ENCODE measurements at places on chromosomes 5 and 9. TPM values are rescaled to one million over a fixed set of nuclear protein-coding genes. Genes with fewer than 3 reads are reported as not detected.

GABBR2 gene
- total RNA-seq = not detected

COL23A1 gene
- total RNA-seq = not detected

DND1 gene
- not detected for total RNA-seq

GFRA3 gene
- total RNA-seq = not detected

NCS1 gene
- total RNA-seq = 30.0 TPM

POLR3G gene
- total RNA-seq = 7.6 TPM

FAXDC2 gene
- total RNA-seq = 3.4 TPM

OBP2B gene
- total RNA-seq = not detected

COL5A1 gene
- 164 TPM for total RNA-seq

IL31RA gene
- total RNA-seq = 0.27 TPM

DNA sequence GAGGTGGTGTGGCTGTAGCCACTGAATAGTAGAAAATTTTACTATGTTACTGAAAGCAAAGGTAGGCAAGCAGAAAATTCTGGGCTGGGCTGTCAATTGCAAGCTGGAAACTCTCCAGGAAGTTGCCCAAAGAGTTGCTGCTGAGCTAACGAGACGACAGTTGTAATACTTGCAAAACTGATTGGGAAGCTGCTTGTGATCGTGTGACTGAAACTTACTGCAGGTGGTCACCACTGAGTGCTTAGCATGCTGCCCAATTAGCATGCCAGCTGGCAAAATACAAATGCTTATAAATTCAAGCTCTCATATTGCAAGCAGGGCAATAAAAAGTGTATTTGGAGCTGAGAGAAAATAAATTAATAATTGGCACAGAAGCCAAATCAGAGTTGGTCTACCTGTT lies 758.5 kb upstream of the EDIL3 start:
- no peak for DNase-seq

GRCh38 chr9:136196404-136197083 lies 8.4 kb downstream of the LHX3 start:
- DNase-seq = peak; percentile 55

DNA sequence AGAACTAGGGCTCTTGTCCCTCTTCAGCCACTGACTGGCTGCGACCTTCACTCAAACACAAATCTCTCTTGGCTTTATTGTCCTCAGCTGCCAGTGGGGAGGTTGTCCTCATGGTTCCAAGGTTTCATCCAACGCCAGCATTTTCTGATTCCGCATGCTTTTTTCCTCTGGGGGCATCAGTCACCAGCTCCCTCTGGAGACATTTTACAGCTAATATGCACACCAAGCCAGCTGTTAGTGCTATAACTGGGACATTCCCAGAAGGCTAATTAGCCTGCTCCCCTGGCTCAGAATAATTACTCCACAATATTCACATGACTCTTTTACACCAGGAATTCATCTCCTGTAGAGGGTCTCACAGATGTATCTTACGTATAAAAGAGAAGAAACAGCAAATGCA lies 193.6 kb upstream of the ANKRD55 start:
- DNase-seq = no peak

DNA sequence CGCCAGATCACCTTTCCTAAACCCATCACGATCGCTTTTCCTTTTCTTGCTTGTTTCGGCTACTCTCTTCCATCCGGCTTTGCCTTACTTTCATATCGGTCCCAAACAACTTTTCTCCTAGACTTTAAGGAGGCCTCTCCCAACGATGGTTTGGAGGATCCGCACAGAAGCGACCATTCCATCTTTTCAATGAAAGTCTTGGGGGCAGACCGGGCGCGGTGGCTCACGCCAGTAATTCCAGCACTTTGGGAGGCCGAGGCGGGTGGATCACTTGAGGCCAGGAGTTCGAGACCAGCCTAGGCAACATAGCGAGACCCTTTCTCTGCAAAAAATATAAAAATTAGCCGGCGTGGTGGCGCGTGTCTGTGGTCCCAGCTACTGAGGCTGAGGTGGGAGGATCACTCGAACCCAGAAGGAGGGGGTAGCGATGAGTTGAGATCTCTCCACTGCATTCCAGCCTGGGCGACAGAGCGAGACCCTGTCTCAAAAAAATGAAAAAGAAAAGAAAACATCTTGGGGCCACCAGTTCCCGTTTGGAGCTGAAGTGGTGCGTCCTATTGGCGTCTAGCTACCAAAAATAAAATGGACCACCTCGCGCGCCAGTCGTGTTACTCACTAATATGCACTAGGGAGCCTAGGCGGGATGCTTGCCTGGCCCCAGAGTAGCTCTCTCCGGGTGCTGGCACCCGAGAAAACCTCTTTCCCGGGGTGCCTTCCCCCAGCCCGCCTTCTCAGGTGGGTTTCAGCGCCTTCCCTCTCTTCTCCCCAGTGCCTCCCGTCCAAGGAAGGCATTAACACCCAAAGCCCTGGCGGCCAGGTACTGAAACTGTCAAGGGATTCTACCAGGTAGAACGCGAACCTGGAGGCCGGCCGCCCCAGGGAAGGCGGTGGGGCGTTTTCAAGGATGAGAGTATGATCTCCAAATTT lies 800 bp upstream of the AP3B1 start:
- peak; percentile 35 for DNase-seq

DNA sequence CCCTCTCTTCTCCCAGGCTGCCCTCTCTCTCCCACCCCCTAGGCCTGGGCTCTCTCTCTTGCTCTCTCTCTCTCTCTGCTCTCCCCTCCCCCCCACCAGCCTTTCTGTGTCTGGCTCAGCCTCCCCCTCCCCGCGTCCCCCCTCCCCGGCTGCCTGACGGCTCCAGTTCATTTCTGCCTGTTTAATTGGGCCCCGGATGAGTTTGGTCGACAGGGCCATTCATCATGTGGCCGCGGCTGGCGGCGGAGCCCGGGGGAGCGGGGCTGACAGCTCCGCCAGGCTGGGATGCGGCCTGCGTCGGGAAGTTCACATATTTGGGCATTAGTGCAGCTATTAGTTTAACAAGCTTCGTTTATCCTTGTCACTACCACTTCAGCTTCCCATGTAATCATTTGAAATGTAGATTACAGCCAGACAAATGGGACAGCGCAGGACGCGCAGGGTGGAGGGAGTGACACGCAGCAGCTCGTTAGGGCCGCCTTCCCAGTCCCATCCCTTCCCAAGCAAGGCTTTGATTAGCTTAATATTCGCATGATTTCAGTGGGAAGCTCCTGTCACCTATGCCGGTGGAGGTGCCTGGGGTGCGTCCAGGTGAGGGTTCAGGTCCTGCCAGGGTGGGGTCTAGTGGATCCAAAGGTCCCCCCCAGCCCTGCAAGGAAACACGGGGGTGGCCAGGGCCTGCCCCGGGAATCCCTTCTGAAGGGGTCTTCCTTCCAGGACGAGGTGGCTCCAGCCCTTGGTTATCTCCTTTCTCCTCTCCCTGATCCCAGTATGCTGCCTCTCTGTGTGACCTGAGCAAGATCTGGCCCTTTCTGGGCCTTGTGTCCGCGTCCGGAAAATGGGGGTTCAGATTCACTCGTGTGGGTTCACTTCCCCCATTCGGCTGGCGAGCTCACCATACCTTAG lies 214.8 kb downstream of the PAX5 start:
- DNase-seq = no peak

GRCh38 chr5:53337827-53338226 lies 142.6 kb upstream of the FST start:
- no peak for DNase-seq

DNA sequence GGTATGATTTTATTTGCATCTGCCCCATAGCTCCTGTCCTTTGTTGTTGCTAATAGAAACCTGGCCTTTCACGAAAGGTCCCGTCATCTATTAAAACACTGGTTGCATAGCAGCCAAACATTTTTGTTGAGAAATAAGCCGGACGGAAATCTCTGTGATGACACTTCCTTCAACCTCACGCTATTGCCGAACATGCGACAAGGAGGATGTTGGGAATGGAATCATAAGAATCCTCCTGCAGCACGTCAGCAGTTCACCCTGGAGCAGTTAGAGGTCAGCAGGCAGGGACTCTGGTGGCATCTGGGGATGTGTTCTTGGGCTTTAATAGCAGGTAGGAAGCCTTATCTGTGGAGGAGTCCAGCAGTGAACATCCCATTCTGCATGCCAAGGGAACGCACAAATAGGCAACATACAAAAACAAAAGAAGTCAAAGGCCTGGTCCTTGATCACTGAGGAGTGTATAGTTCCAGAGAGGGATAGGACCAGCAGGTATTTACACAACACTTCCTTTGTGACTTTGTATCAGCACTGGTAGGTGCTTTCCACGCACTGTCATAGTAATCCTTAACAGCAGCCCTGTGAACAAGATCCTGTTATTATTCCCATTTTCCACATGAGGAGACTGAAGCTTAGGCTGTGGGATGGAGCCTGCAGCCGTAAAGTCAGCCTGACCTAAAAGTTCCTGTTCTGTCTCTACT lies 33.4 kb downstream of the ARHGAP26 start:
- no peak for DNase-seq

DNA sequence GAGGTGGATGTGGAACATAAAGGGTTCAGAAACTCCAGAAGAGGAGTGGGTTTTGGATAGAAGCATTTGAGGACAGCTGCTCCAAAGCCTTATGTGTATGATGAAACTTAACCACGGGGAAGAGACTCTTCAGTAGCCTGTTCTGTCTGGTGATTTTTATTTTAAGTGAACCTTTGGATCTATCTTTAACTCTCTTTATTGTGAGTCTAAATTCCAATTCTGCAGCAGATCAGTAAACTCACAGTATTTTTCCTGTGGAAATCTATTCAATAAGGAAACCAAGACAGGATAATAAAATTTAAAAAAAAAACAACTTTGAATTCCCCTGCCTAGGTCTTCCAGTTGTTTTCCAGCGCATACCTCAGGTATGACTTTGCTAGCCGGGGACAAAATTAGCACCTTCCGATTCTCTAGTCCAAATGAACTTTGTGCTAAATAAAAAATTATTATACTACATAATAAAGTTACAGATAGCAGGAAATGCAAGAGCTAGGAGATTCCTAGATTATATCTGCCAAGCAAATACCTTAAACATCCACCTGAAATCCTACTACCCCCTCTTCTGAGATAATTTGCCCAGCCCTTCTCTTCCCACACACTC lies 101.9 kb downstream of the NLN start:
- DNase-seq = no peak

- DNase-seq = peak; percentile 32
These were observed 52.1 kb downstream of the PPARGC1B start for GRCh38 chr5:149782018-149782894.

DNA sequence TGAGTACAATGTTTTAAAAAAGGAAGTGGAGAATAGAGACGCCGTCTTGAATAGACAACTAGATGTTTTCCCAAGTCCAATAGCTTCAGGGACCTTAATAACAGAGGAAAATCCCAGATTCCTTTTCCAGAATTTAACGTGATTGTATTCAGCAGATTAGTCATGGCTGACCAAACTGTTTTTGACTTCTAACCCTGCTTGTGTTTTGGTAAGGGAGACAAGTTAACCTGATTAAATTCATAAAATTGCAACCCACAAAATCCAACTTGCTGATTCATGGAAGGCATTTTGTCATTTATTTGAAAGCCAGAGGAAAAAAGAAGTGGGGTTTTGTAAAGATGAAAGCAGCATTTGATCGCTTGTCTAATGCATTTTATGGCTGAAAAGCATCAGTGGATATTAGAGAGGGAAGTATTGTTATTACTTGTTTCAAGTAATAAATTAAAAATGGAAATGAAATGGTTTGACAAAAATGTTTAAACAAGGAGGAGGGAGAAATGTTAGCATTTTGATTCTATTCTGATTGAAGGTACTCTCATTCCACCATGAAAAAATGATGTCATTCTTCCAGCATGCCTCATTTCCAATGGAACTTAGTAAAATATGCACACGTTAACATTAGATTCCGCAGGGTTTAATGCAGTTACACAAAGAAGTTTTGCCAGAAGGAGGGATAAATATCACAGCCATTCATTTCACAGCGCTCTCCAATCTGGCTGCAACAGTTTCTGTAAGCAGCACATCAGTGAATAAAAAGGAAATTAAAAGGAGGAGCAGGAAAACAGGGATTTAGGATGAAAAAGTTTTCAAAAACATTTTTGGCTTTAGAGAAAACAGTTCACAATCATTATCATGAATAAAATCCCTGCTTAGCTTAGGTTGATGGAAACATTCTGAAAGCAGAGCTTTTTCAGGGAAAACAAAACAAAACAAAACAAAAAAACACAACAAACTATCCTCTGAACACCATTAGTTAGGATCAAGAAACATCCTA lies 314.7 kb downstream of the PRR16 start:
- peak; percentile 89 for DNase-seq

- no peak for DNase-seq
These were observed 5.6 kb upstream of the HNRNPAB start for GRCh38 chr5:178198706-178199105.

DNA sequence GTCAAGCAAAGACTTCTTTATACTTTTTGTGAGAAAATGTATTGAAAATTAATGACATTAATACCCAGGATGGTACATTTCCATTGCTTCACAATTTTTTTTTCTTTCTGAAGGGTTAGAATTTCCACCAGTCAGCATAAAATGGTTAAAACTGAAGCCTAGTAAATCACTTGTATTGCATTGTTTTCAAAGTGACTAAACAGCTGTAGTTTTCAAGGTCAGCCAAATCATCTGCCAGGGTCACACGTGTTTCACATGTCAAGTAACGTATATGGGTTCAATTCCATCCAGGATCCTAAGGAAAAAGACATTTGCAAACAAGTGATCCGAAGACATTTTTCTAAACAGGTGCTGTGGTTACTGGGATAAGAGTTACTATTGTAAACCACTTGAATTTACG lies 574.2 kb downstream of the RAB3C start:
- no peak for DNase-seq

GRCh38 chr5:16508730-16509531 lies 43.3 kb upstream of the ZNF622 start:
- DNase-seq = peak; percentile 67

- peak; percentile 65 for DNase-seq
These were observed 3.3 kb downstream of the REEP5 start for GRCh38 chr5:112918679-112919078.

- peak; percentile 99 for DNase-seq
These were observed 41.1 kb downstream of the DAP start for GRCh38 chr5:10719965-10720364.

- no peak for DNase-seq
These were observed 56.9 kb upstream of the SARDH start for GRCh38 chr9:133795049-133795448.

GRCh38 chr5:135062216-135063055 lies 28.4 kb upstream of the PITX1 start:
- DNase-seq = no peak

DNA sequence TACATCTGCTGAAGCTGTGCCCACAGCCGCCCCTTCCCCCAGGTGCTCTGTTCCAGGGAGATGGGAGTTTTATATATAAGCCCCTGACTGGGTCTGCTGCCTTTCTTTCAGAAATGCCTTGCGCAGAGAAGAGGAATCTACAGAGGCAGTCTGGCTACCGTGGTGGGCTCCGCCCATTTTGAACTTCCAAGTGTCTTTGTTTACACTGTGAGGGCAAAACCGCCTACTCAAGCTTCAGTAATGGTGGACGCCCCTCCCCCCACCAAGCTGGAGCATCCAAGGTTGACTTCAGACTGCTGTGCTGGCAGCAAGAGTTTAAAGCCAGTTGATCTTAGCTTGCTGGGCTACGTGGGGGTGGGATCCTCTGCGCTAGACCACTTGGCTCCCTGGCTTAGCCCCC lies 41.3 kb downstream of the RANBP17 start:
- DNase-seq = no peak

DNA sequence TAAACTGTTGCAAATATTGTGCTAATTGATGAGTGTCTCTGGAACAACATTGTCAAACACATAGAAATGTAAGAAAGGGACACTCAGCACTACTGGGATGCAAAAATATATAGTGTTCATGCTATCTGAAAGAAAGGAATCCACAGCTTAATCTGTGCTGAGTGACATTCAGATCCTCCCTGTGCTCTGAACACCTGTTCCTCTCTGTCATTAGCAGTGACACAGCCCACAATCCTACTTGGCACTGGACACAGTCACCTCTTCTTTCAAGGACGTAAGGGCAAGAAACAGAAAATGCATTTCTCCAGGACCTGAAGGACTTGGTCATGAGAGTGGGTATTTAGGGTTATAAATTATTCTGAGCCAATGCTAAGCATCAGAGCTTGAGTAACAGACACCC lies 121.4 kb upstream of the SV2C start:
- no peak for DNase-seq

Data from M059J (cell line).